Cortex of kidney (tissue), 1 donor: ENCODE measurements at places on chromosomes 4 and X.

DNA sequence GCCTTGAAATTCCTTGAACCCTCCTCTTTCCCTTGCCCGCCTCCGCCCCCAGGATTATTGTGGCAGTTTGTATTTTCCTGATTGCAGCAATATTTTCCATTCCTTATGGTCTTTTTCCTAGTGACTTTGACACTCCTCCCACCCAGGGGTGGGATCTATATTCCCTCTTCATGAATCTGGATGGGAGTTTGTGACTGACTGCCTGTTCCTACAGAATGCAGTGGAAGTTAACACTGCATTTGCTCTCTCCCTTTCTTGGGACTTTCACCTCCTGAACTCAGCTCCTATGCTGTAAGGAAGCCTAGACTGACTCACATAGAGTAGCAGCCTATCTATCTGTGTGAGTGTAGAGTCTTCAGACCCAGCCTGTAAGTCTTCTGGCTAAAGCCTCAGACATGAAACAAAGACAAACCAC, 2.2 kb downstream of the FUNDC2 start:
- no peak for DNase-seq

DNA sequence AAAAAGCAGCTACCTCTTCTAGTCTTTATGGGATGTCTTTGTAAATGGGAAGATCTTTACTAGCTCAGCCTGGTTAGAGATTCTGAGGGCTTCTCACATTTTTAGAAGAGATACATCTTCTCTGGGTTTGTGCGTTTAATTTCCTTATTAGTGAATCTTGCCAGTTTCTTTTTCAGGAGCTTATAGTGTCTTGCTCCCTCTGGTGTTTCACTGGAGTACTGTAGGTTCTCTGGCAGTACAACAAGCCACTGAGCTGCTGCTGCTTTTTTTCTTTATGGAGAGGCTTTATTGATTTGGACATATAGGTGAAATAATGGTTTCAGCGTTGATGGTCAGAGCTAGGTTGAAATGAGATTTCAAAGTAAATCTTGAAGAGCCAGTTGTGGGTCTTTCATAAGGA, 82.9 kb downstream of the LAS1L start:
- DNase-seq: no peak

- DNase-seq: no peak
Observed at GRCh38 chr4:83212041-83212851, 72.4 kb downstream of the COQ2 start.

DNA sequence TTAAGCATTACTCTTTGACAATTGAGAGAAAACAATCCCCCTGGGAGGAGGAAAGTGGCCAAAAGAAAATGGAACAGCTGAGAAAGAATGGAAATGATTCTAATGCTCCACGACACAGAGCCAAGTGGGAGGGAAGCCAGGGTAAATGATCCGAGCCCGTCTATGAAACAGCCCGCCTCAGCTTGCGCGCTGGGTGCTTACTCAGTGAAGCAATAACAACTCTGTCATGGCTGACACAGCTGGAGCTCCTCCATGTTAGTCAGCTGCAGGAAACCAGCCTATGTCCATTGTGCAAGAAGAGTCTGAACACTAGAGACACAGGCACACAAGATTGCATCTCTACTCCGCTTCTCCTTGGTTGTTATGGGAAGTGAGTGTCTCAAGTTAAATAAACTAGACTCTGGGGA, 19.3 kb downstream of the NOA1 start:
- DNase-seq: no peak

DNA sequence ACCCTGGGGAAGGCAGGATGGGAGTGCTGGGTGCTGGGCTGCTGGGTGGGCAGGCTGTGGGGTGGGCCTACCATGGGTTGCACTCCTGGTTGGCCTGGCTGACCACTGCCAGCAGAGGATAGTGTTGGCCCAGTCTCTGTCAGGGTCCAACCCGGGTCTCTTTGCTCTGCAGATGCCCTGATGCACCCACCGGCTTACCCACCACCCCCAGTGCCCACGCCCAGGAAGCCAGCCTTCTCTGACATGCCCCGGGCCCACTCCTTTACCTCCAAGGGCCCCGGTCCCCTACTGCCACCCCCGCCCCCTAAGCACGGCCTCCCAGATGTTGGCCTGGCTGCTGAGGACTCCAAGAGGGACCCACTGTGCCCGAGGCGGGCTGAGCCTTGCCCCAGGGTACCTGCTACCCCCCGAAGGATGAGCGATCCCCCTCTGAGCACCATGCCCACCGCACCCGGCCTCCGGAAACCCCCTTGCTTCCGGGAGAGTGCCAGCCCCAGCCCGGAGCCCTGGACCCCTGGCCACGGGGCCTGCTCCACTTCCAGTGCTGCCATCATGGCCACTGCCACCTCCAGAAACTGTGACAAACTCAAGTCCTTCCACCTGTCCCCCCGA, 14.2 kb upstream of the ADD1 start:
- DNase-seq: no peak

- DNase-seq: no peak
Observed at GRCh38 chrX:9518051-9518450, 53.2 kb downstream of the TBL1X start.

DNA sequence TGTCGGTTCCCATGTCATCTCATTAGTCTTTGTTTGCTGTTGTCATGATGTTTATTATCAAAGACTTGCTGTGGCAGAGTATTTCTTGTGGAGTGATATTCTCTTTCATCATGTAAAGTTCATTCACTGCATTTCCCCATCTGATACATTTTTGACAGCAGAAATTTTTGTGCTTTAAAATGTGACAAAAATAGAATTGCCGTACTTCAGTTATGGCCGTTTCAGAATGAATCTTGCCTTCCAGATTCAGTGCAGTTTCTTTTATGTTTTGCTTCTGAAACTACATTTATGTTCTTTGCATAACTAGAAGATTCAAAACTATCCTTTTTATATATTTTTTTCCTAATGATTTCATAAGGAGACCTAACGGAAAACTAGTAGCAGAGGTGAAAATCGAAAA, 10.0 kb downstream of the CSTF2 start:
- no peak for DNase-seq

DNA sequence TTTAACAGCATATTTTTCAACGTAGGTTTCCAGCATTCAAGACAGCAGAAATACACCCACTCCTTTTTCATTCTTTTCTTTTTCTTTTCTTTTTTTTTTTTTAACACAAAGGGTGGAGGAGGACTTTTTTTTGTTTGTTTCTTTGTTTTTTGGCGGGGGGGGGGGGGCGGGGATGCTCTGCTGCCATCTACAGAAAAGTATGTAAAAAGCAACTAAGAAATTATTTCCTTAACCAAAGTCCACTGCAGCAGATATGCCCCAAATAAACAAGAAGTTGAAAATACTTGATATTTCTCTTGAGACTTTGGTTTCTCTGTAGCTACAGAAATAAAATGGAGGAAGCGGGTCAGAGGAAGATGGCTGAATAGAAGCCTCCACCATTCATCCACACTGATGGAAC, 63.2 kb upstream of the PBDC1 start:
- no peak for DNase-seq

GRCh38 chr4:138184886-138185285, 57.3 kb downstream of the SLC7A11 start:
- DNase-seq: no peak

DNA sequence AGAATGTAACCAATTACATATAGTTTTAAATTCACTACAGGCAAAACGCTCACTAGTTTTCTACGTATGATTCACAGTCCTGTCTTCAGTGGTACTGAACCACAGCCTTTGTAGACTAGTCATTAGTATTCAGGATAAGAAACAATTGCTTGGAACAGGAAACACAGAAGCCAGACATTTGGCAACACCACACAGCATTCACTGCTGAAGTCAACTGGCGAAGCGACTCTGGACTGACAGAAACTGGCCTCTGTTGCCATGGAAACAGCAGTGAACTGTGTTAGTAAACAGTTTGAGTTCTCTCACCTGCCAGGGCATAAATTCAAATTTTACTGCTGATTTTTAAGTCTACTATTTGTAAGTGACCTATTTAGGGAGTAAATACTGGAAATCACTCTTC, 57.6 kb downstream of the MAPK10 start:
- DNase-seq: no peak

- no peak for DNase-seq
Observed at GRCh38 chr4:24778464-24779225, 16.7 kb upstream of the SOD3 start.

- DNase-seq: no peak
Observed at GRCh38 chr4:151325111-151325948, at the start of gene SH3D19. TSS of gene SH3D19 (minus strand) at chr4:151325605. CDS start at chr4:151325352, 253 bp downstream.

GRCh38 chrX:65866773-65867172, 173.1 kb downstream of the VSIG4 start:
- DNase-seq: no peak

GRCh38 chrX:134806707-134807038, 148.4 kb upstream of the PLAC1 start:
- DNase-seq: no peak

DNA sequence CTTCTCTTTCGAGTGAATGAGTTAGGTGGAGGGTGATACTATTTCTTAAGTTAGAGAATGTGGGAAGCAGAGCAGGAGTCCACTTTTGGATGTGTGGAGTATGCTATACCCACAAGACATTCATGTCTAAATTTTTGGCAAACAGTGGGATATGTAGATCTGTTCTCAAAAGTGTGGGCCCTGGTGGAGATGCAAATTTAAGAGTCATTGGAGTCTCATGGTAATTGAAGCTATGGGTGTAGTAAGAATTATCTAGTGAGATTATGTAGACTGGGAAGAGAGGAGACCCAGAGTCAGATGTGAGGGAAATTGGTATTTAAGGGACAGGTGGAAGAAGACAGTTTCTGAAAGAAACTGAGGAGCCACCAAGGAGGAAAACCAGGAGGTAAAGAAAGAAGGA, 7.0 kb downstream of the CEP135 start:
- DNase-seq: no peak

DNA sequence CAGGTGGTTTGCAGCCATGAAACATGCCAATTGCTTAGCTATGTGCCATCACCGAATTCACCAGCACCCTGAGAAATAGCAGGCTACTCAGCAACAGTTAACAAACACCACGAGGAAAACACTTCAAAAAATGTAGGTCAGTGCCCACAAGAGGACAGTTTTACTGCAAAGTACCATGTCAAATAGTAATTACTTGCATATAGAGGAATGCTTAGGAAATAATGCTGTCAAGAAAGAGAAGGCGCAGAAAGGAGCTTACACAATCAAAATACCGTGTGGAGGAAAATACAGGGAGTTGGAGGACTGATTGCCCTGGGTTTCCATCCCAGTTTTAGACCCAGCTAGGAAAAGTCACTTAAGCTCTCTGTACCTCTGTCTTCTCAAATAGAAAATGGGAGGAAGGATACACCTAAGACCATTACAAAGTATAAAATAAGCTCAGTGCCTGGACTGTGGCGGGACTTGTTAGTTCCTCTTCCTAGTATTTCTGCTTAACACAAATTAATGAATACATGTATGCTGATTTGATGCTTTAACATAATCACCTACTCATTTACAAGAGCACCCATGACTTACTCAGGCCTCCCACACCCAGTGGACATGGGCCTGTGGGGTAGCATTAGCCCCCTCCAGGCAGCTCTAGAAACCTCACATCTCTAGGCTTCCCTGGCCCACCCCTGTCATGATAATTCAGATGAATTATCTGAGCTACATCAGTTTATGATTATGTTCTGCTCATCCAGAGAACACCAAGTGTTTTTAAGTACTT, 44.5 kb upstream of the IL21 start:
- DNase-seq: no peak

- DNase-seq: no peak
Observed at GRCh38 chr4:41932988-41933387, 2.2 kb upstream of the TMEM33 start.

GRCh38 chrX:20527558-20528011, 260.9 kb upstream of the RPS6KA3 start:
- DNase-seq: no peak

GRCh38 chr4:159425737-159426305, 322.9 kb downstream of the RAPGEF2 start:
- DNase-seq: no peak

DNA sequence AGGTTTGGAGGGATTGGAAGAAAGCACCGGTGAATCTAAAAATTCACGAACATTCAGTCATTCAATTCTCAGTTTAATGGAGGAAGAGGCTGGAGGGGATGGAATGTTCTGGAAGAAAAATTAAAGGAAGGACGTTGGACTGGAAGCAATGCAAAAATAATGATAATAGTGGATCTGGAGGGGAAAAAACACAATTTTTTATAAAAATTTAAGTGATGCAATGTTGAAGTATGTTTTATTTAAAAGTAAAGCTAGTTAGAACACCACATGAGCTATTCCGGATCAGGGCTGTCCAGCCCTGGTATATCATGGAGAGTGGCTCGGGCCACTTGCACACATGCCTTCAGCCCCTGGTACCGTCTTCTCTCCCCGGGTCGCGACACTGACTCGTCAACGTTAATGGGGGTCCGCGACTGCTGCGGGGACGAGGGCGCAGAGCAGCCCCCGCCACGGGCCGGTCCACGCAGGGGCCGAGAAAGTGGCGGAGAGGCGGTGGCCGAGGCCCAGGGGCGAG, 204.6 kb downstream of the TENM3 start:
- no peak for DNase-seq

GRCh38 chr4:89314291-89314690, 6.7 kb upstream of the GPRIN3 start:
- DNase-seq: no peak

GRCh38 chr4:24141836-24142235, 252.0 kb upstream of the PPARGC1A start:
- DNase-seq: no peak

GRCh38 chr4:105257817-105258495, 111.3 kb downstream of the TET2 start:
- DNase-seq: no peak

GRCh38 chr4:21835712-21836111, 112.9 kb downstream of the KCNIP4 start:
- no peak for DNase-seq

DNA sequence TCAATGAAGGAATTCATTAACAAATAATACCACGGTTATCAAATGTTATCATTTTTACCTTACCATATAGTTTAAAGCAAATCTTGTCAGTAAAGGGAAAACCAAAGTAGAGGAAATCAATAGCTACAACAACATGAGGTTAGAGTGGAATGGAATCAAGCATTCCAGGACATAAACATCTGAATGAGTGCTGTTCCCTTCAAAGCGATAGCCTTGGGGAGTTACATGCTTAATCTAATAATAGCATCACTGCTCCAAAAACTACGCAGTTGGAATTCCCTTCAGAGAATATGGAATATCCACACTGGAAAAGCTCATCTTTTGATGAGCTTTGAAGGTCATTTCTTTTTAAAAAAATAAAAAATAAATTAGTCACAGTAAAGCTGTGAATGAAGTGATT, 31.2 kb downstream of the PDE5A start:
- DNase-seq: no peak
